Stimulated activated CD8-positive, alpha-beta memory T cell treated with anti-CD3 and anti-CD28 coated beads, Interleukin-4, amount 100 ng/mL, for 48 hours (primary cell): ENCODE measurements at places on chromosomes 11 and 22.

DNA sequence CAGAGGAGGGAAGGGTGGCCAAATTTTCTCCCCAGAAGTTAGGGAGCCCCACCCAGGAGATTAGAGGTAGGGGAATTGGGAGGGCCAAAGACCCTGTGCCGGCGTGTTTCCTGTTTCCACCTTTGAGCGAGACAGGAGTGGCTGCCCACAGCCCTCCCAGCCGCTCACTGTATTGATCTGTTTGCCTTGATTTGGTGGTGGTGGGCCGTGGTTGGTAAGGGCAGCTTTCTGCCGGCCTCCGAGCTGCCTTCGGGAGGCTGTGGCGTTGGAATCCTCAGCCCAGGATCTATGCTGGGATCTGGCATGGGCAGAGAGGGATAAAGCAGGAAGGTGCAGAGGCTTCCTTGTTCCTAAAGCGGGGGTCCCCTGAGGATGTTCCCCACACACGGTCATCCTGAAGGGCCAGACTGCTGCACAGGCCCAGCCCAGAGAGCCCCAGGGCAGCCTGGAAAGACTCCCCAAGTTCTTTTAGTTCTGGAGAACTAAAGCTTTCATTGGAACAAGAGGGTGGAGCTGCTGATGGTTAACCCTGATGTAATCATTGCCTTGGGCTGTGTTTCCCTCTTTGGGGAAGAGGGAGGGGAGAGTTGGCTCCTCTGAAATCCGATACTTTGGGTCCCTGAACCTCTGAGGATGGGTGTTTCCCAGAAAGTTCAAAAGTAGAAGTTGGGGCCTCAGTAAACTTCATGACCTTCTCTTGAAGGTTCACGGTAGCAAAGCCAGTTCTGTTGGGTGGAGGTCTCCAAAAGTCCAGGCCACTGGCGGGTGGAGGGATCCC lies 7.2 kb downstream of the FAM83F start:
- DNase-seq, result no peak

DNA sequence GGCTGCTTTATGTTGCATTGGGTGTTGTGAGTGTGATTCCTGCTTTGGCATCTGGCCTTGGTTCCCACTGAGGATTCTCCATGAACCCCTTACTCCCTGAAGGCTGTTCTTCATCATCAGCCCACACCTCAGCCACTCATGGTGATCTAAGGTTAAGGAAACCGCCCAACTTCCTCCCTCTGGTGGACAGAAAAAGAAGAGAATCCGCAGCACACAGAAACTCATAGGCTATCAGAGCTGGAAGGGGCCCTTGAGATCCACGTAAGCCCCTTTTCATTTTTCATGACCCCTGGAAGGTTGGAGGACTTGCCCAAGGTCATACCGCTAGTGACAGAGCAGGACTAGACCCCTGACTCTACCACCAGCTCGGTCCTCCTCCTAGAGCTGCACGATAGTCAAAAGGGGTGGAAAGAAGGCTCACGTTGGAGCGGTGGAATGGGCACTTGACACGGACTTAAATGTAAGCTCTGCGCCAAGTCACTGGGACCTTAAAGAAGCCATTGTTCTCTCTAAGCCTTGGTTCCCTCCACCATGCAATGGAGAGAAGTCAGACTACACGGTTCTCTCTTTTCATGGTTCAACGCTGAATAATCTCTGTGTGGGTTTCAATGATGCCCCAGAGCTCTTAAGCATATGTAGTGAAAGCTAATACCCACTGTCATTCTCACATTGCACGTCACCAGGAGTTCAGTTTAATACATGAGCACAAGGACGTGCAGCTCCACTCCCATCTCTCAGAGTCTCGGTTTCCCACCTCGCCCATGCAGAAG lies 83.6 kb upstream of the CRTAM start:
- DNase-seq, result peak; percentile 48

GRCh38 chr11:117875382-117876058 lies 938 bp downstream of the FXYD6 start:
- DNase-seq, result peak; percentile 42

- DNase-seq, result no peak
Observed at GRCh38 chr11:105610871-105611571, 1.1 kb downstream of the GRIA4 start.

GRCh38 chr11:119202554-119202953 lies 3.6 kb upstream of the CBL start:
- no peak for DNase-seq

DNA sequence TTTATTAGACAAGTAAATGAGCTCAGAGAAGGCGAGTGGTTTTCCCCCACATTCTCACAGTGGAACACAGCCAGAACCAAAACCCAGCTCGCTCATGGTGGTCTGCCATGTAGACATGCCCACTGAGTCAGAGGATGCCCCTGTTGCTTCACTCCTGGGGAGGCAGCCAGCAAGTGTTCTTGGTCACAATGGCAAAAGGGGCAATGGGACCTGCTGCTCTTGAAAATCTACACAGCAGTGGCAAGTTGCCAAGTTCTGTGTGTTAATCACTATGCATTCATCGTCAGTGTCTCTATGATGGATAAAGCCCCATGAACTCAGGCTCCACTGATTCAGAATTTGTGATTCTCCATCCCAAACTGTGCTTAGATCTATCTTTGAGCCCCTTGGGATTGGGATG lies 64.7 kb upstream of the TBCEL start:
- DNase-seq, result no peak

GRCh38 chr22:44438481-44439131 lies 59.4 kb downstream of the RTL6 start:
- DNase-seq, result no peak

DNA sequence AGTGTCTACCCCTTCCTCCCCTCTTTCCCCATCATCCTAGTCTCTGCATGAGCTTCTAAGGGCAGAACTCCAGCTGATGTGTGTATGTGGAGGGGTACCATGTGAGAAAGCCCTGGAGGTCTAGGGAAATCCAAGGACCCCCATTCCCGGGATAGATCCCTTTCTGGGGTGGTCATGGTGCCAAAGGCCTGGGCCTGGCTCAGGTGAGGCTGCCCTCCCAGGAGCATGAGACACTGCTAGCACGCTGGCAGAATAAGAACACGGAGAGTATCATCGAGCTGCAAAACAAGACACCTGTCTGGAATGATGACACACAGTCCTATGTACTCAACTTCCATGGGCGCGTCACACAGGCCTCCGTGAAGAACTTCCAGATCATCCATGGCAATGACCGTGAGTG lies 19.6 kb downstream of the TUB start:
- DNase-seq, result no peak

- no peak for DNase-seq
Observed at GRCh38 chr11:95291946-95292345, 60.9 kb upstream of the SESN3 start.

GRCh38 chr22:48857202-48857805 lies 970.4 kb downstream of the BRD1 start:
- no peak for DNase-seq

DNA sequence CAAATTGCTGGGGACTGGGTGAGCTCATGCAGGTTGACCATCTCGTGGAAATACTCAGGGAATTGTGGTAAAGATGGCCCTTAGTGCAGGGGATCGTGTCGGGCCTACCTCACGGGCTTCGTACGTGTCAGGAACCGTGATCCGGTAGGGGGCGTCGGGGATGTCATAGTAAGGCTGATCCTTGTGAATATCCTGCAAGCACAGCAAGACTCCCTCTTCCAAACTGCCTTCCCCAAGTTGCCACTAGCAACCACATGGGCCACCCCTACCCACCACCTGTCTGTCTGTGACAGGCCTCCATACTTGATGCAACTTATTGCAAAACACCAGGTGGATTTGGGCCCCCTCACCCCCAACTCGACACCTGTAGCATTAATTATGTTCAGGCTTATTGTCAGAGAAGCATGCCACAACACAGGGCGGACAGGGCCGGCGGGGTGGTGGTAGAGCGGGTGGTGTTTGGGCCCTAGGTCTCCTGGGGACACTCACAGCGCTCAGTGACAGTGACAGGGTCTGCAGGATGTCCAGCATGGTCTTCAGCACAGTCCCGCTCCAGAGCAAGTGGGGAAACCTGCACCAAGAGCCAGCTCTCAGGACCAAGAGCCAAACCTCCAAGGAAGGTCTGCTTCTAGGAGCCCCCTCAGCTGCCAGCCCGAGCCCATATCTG lies 22.6 kb upstream of the SERPIND1 start:
- no peak for DNase-seq

GRCh38 chr11:134047586-134047999 lies 21.3 kb upstream of the JAM3 start:
- no peak for DNase-seq

DNA sequence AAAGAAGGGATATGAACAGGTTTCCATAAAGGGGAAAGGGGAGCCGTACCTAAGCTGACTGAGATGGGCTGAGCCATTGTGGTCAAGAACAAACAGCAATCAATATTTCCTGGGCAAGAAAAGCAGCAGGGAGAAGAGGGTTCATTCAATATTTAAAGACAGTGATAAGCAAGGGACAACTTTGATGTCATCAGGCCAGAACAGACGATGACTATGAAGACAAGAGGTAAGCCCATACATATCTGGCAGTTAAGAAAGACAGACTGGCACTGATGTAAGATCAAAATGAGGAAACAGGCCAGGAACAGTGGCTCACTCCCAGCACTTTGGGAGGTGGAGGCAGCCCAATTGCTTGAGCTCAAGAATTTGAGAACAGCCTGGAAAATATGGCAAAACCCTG lies 2.4 kb downstream of the OR5A2 start:
- DNase-seq, result no peak

DNA sequence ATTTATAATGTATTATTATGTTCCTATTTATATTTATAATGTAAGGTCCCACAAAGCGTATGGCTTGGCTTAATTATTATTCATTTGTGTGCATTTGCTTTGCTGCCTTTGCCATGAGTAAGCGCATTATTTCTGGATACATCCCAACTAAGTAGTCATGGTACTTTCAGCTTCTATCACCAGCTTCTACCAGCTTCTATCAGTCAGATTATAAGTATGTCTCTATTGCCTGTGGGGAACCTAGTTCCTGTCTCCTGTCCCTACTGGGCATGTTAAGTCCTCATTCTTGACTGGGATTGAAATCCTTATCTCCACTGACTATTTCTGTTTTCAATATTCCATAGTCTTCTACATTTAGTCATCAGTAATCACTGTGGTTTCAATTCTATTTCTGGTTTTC lies 33.5 kb upstream of the OR10W1 start:
- DNase-seq, result no peak

DNA sequence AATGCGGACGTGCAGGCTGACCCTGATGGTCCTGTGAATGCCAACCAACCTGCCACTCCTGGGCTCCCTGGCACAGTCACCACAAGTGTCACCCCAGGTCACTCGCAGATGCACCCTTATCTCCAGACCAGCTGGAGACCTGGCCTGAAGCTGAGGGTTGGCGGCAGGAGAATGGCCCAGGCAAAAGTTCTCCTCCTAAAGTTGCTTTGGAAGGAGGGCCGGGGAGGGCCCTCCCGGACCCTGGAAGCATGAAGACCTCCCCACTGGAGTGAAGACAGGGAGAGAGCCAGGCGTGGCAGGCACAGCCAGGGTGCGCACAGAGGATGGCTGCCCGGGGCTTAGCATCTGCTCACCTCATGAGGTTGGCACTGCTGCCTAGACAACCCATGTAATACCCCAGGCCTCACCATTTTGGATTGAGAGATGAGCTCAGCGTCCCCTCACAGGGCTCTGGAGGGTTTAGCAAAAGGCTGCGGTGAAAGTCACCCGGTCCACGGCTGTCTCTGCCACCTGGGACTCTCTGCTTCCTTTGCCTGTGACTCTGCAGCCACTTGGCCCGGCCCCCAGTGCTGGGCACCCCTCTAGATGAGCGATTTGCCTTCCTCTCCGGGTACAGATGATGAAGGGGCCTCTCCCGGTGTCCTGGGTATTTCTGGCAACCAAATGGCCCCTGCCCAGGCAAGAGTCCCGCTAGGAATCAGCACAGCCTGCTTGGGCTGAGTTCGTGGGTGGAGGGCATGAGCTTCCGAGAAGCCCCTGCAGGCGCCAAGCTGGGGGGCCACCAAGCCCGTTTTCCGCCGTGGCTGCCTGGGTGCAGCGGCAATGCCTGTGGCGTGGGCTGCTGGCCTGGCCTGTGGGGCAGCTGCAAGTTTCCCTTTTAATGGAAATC lies 48.3 kb upstream of the SEPTIN5 start:
- DNase-seq, result no peak

GRCh38 chr22:45537734-45538181 lies 35.1 kb downstream of the FBLN1 start:
- no peak for DNase-seq

GRCh38 chr22:27454807-27455450 lies 346.6 kb downstream of the MN1 start:
- DNase-seq, result no peak

DNA sequence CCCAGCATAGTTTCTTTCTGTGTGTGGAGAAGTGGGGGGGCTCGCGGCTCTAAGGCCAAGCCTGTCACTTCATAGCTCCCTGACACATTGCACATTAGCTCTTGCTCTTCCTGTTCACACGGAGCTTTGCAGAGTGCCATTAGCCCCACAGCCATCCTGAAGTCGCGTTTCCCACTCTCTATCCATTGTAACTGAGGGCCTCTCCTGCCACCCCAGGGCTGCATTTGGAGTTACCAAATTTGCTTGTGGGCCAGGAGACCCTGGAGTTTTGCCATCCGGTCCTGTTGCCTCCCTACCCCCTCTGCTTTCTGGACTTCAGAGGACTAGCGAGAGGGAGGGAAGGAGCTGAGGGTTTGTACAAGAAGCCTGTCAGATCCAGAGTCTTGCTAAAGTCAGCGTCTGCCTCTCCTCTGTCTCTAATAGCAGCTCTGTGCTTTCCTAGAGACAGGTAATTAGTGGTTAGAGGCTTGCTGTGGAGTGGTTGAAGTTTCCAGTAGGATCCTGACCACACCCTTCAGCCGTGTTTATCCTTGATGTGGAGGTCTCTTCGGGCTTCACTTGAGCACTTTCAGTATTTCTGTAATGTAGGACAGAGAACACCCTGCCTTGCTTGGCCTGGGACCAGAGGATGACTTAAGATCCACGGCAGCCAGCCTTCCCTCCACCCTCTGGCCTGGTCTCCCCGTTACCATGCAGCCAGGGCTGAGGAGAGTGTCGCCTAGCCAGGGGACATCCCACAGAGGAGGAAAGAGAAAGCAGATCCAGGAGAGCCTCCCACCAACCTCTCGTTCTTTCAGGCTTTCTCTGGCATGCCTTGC lies 14.1 kb downstream of the DCPS start:
- DNase-seq, result peak; percentile 59

GRCh38 chr22:38513063-38513462 lies 7.0 kb upstream of the DDX17 start:
- DNase-seq, result no peak

DNA sequence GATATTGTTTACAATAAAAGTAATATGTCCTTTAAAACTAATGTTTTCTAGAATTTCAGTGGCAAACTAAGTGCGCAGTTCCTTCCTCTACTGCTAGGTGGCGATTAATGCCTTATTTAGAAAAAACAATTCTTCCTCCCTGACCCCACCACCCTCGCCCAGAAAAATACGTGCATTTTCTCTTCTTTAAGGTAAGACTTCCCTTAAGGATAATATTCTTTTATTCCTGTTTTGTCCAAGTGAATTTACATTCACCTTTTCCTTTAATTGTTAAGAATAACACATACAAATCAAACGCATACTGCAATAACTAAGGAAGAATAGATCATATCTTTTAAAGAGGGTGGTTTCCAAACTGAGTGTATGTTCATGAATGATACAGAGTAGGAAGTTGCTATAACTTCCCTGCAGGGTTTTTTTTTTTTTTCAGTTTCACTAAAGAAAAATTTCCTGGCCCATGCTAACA lies 17.0 kb upstream of the PSMA1 start:
- DNase-seq, result peak; percentile 50

- no peak for DNase-seq
Observed at GRCh38 chr11:31872076-31872443, 60.9 kb upstream of the PAX6 start.
